ENCODE measurements at places on chromosomes 6 and 20.

GRCh38 chr20:7161690-7162089, 394.2 kb downstream of the BMP2 start:
- no peak for DNase-seq

GRCh38 chr20:64050261-64051032, 1.0 kb upstream of the SOX18 start:
- DNase-seq, result no peak

- DNase-seq, result no peak
Observed at GRCh38 chr6:34067814-34068213, 78.1 kb downstream of the GRM4 start.

- DNase-seq, result no peak
Observed at GRCh38 chr6:163773646-163774045, 359.1 kb downstream of the QKI start.

DNA sequence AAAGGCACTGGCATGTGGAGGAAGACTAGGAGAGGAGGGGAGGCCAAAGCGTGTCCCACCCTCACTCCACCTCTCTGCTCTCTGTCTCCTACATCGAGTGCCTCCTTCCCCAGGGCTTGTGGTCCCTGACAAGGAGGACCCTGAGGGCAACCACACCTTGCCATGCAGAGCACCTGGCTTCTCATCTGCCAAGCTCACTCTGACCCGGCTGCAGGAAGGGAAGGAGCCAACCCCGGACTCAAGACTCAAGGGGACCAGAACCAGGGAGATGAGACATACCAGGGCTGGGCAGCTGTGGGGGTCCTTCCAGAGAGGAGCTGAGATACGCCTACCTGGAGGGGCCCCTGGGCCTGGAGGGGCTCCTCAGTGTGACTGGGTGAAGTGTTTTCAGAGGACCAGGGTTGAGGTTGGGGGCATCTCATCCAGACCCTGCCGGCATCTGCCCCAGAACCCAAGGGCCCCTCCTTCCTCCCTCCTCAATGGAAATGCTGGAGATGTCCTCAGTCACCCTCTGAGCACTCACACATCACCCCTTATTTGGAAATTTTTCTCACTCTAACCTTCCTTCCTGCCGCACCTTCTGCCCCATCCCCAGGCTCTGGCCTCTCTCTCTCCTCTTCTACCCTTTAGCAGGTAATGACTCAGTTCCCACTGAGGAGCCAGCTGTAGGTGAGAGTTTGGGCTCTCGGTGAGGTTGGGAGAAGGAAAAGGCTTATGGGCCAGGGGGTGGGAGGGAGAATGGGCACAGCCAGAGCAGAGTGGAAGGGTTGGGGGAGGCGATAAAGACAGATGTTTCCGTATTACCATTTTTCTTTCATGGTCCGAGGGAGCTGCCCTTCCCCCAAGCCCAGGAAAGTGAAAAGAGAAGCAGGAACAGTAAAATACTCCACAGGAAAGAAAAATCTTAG, 32.0 kb upstream of the POU5F1 start:
- DNase-seq, result no peak

DNA sequence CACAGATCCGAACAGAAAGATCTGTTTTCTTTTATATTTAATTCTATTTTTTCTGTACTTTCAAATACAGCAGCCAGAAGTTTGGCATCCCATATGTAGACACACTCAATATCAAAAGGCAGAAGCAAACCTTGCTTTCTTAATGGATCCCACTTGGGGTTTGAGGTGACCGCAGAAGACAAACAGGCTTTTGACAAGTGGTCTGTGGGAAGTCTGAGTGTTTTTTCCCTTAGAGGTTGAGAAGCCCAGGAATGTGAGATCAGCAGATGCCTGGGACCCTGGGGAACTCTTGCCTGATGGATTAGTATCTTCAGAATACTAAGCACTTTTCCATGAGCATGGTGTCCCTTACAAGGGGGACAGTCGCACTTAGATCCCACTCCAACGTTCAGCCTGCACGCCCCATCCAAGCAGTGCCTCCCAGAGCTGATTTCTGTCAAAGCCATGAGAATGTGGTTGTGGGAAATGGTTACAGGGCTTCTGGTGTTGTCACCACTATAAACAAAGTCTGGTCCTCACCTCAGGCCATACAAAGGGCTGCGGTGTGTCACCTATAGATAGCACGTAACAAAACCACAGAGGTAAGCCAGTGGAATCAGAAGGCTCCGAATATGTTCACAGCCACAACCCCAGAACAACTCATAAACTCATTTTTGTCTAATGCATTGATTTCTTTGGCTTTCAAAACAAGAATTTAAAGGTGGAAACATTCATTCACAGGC, 12.7 kb downstream of the IL17F start:
- DNase-seq, result no peak

DNA sequence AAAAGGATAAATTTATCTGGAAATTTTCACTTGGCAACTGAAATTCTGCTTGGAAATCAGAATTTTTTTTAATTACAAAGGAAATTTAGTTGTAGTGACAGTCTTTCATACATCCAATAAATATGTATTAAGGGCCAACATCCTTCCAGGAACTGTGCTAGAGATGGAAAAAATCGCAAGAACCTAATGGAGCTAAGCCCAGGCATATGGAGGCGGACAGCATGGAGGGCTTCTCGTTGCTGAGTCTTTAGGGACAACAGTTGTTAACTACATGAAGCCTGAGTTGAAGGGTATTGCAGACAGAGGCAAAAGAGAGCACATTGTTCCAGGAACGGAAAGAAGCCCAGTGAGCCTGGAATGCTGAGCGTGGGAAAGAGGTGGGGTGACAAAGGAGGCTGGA, 208.9 kb downstream of the IBTK start:
- no peak for DNase-seq

GRCh38 chr6:134698228-134698627, 251.7 kb downstream of the ALDH8A1 start:
- no peak for DNase-seq

DNA sequence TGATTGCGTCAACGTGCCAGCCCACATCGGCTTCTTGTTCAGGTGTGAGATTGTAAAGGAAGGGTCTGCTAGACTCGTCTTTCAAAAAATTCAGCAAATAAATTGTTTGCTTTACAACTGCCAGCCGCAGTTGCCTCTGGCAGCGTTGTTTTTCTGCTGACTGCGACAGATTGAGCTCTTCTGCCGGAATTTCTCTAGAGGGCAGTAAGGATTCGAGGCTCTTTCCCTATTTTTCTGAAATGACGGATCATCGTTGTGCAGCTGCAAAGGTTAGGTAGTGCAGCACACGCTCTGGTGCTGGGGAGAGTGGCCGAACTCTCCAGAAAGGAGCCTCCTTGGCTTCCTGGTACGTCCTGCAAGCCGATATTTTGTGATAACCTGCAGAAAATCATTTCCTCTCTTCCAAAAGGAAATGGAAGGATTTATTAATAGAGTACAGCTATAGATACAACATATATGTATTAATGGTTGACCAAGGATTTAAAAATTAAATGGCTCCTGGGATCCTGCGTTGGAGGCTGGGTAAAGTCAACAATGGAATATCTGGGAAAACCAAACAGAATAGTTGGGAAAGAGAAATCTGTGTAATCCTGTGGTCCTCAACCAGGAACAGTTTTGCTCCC, 121.9 kb upstream of the ZFP64 start:
- DNase-seq, result no peak

- DNase-seq, result no peak
Observed at GRCh38 chr6:10532392-10532791, 11.2 kb downstream of the GCNT2 start.

Data from RWPE2 (cell line).